Stimulated activated CD4-positive, alpha-beta T cell treated with anti-CD3 and anti-CD28 coated beads, Interleukin-15, amount 100 ng/mL, for 48 hours (primary cell): ENCODE measurements at places on chromosomes 3 and 15.
A peak's percentile ranks its signal among the peaks of the same experiment; 100 is the strongest.

DNA sequence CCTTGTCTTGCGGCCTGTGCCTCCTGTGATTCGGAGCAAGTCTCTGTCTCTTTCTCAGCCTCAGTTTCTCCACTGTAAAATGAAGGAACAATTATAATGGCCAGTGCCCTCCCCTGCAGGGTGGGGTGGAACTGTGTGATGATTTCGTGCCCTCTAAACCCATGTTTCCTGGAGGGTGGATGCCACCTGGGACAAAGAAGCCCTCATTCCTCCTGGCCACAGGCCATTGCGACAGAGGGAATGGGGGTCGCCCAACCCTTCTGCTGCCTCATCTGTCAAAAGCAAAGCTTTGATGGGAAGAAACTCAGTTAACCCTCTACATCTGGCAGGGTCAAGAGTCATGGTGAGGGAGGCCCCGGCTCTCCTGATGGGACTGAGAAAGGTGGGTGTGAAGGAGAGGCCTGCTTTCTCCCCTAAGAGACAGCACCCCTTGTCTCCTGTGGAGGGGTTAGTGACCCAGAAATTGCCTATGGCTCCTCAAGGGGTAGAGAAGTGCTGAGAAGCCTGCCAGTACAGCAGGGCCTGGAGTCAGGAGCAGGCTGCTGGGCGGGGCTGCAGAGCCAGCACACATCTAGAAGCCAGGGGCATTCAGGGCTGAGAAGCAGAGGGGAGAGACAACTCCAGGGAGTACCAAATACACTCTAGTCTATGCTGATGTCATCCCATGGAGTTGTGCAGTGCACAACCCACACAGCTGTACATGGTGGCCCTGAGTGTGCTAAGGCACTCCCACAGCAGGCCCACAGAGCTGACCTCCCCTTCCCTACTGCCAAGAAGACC, 61.0 kb downstream of the PLXNA1 start:
- no peak for DNase-seq

DNA sequence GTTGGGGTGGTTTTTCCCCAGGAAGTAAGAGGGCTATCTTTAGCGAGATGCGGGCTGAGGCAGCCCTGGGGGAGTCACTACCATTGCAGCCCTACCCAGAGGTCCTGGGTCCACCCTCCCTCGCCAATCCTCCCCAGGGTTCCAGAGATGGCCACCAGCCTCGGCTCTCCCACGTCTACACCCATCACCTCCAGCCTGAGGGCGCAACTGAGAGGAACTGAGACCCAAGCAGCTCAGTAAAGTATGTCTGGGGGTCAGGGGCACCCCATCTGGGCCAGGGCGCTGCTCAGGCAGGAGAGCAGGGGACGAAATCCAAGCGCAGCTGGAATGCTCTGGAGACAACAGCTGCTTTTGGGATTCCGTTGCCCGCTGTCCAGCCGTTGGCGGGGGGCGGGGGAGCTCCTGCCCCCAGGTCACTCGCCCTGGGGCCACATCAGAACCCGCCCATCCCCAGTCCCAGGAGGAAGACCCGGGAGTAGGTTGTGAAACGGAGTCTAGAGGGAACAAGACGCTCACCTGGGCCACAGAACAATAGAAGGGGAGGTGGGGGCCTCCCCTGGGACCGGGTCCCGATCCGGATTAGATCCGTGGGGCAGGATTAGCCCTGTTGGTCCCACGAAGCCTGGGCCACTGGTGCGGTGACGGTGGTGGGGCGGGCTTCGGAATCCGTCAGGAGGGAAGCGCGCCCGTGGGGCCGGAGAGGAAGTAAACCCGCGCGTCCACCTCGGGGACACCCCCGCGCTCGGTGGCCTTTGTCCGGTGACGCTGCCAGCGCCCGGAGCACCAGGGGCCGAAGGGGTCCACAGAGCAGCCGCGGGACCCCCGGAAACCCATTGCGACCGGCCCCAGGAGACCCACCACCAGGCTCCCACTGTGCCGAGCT, 1.4 kb upstream of the NDUFAF3 start:
- no peak for DNase-seq

GRCh38 chr3:161551697-161552096, 55.1 kb downstream of the OTOL1 start:
- no peak for DNase-seq

- DNase-seq, result no peak
Observed at GRCh38 chr15:65132878-65133547, 595 bp downstream of the PDCD7 start.

DNA sequence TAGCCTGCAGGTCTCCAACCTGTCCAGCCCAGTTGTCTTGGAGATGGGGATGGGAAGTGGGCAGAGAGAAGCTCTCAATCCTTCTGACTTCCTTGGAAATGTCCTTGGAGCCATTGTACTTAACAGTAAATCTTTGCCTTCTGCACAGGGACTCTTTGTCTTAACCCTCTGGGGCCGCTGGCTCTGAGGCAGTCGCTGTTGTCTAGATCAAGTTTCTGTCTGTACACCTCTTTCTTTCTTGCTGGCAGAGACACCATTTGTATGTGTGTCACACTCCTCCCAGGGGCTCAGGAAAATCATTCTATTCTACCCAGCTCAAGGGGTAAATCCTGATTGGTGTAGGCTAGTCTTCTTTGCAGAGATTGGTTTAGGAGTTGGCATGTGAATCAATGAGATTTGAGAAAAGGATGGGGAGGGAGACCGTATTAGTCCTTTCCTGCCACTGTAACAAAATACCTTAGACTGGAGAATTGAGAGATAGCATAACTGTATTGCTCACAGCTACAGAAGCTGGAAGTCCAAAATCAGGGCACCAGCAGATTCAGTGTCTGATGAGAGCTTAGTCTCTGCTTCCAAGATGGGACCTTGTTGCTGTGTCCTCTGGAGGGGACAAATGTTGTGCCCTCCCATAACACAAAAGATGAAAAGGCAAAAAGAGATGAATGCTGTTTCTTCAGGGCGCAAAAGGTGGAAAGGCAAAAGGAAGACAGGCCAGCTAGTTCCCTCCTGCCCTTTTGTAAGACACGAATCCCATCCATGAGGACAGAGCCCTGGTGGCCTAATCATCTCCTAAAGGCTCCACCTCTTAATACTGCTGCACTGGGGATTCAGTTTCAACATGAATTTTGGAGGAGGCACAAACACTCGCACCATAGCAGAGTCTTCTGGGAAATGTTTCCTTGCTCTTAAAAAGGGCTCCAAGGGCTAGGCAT, 66.3 kb downstream of the PPCDC start:
- DNase-seq, result no peak

GRCh38 chr3:140456974-140457373, 220.9 kb upstream of the TRIM42 start:
- DNase-seq, result no peak

DNA sequence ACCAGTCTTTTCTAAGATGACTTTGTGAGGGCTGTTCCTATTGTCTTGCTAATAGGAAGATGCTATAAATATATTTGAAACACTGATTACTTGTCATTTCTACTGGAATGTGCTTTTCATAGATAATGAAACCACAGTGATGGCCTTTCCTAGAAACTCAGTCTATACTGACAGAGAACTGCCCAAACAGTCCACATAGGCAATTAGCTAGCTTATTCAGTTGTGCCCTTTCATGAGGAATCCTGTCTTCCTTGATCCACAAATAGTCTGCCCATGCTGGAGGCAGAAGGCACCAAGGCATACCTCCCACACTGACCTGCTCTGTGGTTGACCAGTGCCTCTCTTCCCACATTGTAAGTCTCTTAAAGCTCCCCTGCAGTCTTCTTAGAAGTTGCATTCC, 135.9 kb downstream of the CMSS1 start:
- no peak for DNase-seq

- peak; percentile 29 for DNase-seq
Observed at GRCh38 chr15:90400759-90401314, 12.8 kb downstream of the IQGAP1 start.

- DNase-seq, result no peak
Observed at GRCh38 chr15:49062900-49063299, 16.7 kb upstream of the SECISBP2L start.

- no peak for DNase-seq
Observed at GRCh38 chr3:59510576-59510975, 460.8 kb upstream of the CFAP20DC start.

GRCh38 chr3:122795674-122796195, 866 bp downstream of the SLC49A4 start:
- DNase-seq, result no peak

GRCh38 chr3:184894051-184894450, 82.1 kb downstream of the VPS8 start:
- no peak for DNase-seq

DNA sequence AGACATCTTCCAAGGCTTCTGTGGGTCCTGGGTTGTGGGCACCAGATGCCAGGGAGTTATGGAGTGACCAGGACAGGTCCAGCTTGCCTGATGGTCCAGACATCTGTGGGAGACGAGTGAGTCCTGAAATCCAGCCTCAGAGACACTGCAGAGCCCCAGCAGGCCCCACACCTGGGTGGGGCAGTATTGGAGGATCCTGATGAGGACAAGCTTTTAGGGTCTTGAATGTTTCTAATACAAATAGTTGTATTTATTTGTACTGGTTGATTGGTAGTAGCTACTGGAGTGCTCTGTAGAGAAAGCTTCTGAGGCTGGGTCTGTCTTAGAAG, 67.5 kb upstream of the PRR23C start:
- DNase-seq, result no peak

- no peak for DNase-seq
Observed at GRCh38 chr3:62369476-62369743, 3.9 kb downstream of the FEZF2 start.

- DNase-seq, result no peak
Observed at GRCh38 chr3:128845119-128845777, 34.2 kb upstream of the ACAD9 start.

DNA sequence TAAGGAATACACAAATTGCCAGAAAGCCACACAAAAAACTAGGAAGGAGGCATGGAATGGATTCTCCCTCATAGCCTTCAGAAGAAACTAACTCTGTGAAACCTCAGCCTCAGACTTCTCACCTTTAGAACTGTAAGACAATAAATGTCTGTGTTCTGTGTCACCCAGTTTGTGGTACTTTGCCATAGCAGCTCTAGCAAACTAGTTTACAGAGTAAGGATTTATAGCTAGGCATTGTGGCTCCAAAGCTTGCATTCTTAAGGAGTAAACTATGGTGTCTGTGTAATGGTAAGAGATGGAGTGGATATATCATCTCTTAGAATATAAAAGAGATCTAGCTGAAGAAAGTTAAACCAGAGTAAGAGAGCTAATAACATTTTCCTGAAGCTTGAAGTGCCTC, 18.9 kb downstream of the EPHA6 start:
- no peak for DNase-seq

GRCh38 chr3:138081371-138082084, 33.9 kb downstream of the DZIP1L start:
- no peak for DNase-seq

GRCh38 chr3:4693620-4694019, 200.5 kb downstream of the ITPR1 start:
- DNase-seq, result no peak
